Hepatocyte (in vitro differentiated cells): ENCODE measurements at places on chromosomes 16 and 17. TPM values are rescaled to one million over a fixed set of nuclear protein-coding genes. Genes with fewer than 3 reads are reported as not detected.

GRCh38 chr16:31466381-31466841, 5.5 kb upstream of the TGFB1I1 start:
- DNase-seq = no peak

GRCh38 chr17:41522301-41523224, 3.9 kb upstream of the KRT15 start:
- DNase-seq = peak; percentile 69

DNA sequence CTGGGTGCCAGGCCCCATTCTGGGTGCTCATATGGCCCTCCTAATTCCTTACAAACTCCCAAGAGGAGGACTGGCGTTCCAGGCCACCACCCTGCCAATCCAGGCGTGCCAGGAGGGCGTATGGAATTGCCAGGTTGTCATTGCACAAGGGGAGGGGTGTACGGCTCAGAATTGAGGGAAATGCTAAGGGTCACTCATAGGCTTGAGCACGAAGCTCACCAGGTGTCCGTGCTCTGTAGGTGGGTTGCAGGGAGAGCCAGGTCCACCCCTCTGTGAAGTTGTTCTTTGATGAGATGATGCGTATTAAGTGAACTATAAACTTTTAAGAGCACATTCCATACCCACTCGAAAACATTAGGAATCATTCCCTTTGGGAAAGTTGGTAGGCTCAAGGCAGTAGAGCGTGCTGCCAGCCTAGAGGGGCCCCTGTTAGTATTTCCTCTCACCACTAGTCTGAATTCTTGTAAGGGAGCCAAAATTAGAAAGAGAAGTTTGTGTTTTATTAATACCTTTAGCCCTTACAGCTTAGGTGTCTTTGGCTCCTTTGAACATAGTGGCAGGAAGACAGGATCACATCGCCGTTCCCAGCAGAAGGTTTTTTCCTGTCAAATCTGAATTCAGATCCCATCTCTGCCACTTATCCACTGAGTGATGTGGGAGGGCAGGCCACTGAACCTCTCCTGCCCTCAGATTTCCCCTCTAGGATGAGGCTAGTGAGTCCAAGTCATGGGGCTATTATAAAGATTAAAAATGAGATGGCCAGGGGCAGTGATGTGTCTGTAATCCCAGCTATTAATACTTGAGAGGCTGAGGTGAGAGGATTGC, 38.7 kb upstream of the NFAT5 start:
- DNase-seq = no peak

The FZD2 gene
- total RNA-seq = 19.9 and 22.9 TPM in 2 replicates

The ZNRF1 gene
- 23.0 and 26.0 TPM in 2 replicates for total RNA-seq
